ENCODE measurements at places on chromosomes 11 and 22.

DNA sequence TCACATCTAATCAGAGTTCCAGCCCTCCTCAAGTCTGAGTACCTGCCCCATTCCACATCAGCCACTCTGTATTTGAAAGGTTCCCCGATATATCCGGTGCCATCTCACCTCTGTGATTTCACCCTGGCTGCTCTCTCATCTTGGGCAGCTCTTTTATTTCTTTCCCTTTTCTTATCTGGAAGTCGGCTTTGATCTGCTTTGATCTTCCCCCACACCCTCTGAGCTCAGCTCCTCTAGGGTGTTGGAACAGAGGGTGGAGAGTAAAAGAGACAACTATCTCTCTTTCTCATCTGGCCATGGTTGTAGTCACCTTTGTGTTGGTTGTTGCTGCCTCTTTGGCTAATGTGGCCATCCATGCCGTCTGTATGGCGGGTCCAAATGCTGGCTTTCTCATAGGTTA, 108.3 kb downstream of the ENTHD1 start:
- DNase-seq = no peak

DNA sequence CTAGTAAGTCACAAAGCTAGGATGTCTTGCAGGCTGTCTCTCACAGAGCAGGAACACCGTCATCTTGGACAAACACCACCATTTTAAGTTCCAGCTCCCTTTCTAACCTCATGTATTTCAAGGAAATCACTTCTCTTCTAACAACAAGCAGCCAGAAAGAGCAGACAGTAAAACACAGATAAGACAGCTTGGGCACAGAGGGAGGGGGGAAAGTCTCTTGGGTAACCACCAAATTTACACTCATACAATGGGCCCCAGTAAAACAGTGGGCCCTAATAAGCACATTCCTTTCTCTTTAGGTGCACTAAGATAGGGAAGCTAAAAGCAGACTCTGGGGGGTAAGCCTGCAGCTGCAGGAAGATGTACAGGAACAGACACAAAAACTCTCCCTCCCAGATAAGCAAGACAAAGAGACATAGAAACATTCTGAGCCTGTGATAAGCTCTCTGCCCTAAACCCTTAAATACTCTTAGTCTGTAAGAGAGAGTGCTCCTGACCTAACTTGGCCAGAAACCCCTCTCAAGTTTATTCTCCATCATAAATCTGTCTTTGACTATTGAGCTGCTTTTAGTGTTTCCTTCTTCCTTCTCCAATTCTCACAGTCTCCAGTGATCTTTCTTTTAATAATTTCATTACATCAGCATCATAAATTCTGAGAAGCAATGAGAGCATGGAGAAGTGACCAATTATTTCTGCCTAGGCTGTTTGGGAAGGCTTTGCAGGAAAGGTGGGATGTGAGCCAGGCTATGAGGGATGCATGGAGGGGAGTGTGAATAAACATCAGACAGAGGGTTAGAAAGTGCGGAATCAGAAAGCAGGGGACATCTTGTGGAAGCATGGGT, 7.4 kb downstream of the OR10D3 start:
- DNase-seq = no peak

DNA sequence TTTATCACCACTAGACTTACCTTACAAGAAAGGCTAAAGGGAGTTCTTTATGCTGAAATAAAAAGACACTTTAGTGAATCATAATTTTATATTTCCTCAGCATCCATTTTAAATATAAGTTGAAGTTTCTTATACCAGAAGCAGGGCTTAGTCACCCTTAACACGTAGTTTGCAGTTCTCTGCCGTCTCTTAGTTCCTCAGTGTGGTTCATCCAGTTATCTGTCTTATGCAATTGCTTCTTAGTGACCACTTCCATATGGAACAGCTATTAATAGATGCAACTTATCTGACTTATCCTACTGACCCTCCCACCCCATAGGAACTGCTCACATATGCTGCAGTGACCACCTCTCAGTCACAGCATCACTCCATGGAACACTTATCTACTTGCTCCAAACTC, 11.7 kb upstream of the SLC36A4 start:
- no peak for DNase-seq

DNA sequence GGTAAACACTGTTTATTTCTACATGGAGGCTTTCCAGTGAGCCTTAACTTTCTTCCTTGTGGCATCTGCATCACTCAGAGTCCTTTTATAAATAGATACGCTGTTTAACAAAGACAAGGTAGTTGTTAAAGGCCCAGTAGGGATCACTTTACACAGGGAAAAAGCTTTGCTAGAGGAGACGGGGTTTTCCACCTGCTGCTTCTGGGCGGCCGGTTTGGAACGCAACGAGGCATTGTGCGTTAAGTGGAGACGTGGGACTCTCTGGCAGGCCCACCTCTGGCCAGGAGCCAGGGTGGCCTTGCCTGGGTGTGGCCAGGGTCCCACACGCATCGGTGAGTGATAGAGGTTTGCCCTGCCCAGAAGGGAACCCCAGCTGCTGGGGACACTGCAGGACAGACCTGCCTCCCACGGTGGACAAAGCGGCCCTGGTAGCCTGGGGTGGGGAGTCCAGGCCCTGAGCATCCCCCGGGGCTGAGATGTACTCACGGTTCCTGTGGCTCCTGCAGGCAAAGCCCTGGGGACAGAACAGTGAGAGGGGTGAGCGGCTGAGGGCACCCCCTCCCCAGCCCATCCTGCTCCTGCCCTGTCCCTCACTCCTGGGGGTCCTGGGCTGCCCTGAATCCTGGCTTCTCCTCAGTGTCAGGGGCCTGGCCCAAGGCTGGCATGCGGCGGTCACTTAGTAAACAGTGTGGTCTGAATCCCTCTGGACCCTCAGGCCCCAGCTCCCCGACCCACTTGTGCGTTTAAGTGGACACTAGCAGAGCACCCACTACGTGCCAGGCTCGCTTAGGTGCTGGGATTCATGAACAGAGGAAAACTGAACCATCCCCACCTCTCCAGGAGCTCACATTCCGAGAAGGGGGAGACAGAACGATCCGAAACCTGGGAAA, 4.2 kb downstream of the IL17REL start:
- DNase-seq = no peak

GRCh38 chr11:5252192-5252918, 2.2 kb downstream of the HBG2 start:
- DNase-seq = no peak

DNA sequence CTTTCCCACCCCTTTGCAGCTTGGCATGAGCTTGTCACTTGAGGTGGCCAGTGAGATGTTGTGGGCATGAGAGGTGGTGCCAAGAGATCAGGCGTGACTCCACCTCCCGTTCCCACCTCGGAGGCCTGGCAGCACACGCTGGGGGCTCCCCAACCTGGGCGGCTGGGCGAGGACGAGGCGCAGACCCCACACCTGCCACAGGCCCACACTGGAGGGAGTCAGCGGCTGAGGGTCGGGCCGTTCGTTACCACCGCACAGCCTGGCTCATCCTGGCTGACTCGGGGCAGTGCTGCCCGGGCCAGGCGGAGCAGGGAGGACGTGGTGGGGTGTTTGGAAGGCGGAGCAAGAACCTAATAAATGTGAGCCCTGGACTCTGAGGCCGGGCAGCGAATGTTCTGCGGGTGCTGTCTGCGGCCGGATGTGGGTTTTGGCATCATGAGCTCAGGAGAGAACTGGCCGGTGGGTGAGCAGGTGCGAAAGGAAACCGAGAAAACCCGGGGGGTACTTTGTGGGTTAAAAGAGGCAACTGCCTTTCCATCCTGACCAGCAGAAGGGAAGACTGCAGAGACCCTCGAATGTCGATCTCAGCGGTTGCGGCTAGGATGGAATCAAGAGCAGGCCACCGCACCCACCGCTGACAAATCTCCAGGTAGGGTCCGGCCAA, 10.2 kb upstream of the IFITM3 start:
- DNase-seq = no peak

- no peak for DNase-seq
Measured at GRCh38 chr11:17267576-17267975, 9.0 kb upstream of the NUCB2 start.

DNA sequence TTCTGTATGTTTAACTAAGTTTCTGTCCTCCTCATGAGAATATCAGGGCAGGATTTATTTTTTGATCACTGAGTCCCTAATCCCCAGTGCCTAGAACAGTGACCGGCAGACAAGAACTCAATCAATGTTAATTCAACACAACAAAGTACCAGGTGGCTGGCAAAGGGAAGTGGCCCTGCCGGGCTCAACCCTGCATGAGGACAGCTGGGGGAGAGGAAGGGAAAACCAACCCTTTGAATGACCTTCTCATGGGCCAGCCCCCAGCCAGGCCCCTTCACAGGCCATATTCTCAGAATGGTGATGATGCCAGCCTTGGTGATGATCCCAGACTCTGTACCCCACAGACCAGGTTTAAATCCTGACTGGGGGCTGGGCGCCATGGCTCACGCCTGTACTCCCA, 1.4 kb upstream of the MFNG start:
- no peak for DNase-seq

GRCh38 chr22:21698430-21699329, 32.9 kb downstream of the PPIL2 start:
- DNase-seq = no peak

- no peak for DNase-seq
Measured at GRCh38 chr22:45318168-45318557, 8.4 kb downstream of the FAM118A start.

- no peak for DNase-seq
Measured at GRCh38 chr11:128251140-128251539, 336.2 kb downstream of the ETS1 start.

GRCh38 chr11:62909107-62909894, 11.9 kb downstream of the CHRM1 start:
- DNase-seq = no peak

- DNase-seq = no peak
Measured at GRCh38 chr11:121318848-121319834, 26.6 kb downstream of the SC5D start.

- DNase-seq = no peak
Measured at GRCh38 chr11:83105168-83105567, 33.5 kb upstream of the RAB30 start.

DNA sequence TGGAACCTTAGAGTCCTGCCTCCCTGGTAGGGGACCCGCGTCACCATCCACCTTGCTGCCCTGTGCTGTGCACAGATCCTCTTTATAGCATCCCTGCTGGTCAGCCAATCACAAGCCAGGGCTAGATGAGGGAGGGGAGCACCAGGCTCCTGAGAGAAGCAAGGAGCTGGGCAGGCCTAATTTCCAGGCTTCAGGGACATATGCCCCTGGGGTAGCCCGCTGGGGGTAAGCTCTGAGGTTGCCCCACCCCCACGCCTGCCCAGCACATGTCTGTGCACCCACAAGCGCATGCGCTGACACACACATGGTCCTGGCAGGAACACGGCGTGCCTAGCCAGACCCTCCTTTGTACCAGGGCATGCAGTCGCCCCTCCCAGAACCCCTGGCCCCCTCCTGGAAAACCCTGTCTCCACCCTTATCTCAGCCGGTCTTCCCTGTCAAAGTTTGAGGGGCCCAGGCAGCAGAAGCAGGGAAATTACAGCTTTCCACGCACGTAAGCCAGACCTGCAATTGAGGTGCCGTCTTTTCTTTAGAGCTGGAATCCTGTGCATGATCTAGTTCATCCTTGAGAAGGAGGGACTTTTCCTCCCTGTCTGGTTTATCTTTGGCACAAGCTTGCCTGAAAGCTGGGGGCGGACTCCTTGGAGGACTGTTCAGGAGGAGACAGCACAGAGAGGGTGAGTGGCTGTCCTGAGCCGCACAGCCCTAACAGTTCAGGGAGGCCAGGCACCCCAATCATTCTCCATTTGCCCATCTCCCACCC, 2.1 kb downstream of the SSTR3 start:
- no peak for DNase-seq

DNA sequence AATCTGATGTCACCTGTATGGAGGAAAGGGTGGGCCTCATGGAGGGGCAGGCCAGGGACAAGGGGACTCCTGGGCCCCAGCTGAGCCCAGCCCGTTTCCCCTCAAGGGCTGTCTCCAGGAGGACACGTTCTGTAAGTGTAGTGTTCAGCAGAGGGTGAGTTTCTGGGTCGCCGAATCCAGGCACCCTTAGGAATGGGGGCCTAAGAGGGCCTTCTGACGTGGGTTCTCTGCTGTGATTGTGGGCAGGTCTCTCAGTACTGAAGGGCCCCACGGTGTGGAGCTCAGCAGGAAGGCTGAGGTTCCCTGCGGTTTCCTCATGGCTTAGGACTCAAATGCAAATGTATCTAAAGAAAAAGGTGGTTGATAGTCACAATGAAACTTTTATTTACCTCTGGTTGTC, 6.5 kb downstream of the PTDSS2 start:
- DNase-seq = no peak

GRCh38 chr11:56410801-56411200, 1.7 kb upstream of the OR5AL1 start:
- DNase-seq = no peak

- no peak for DNase-seq
Measured at GRCh38 chr11:129655247-129655832, 160.3 kb upstream of the TMEM45B start.

DNA sequence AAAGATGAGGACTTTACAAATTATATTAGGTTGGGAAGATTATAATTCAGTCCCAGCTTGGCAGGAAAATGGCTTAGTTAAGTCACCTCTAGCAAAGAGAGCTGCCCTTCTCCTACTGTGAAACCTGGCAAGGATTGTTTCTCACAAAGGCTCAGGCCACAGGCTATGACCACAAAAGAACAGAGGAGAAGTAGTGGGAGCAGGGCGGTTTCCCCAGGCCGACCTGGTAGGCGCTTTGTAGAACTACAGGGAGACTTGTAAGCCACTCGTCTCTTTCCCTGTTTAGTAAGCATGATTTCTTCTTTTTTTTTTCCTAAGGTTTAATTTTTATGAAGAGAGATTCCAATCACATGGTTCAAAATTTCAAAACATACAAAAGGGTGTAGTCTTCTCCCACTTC, 4.6 kb downstream of the SNAP29 start:
- no peak for DNase-seq

DNA sequence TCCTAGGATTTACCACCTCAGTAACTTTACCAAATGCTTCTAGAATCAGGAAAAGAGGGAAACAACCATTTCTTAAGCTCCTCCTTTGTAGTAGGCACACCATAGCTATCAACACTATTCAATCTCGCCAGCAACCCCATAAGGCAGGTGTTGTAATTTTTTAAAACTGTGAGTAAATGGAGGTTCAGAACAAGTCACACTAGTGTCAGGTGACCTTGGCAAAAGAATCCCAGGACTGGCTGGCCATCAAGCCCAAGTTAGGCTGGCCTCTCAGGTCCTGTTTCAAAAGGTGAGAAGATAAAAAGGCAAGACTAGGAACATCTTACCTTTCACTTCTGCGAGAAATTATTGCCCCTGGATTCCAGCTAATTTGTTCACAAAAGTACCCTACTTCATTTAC, 713 bp downstream of the TOP3B start:
- no peak for DNase-seq

GRCh38 chr22:19868773-19869471, 14.2 kb upstream of the GNB1L start:
- DNase-seq = no peak

DNA sequence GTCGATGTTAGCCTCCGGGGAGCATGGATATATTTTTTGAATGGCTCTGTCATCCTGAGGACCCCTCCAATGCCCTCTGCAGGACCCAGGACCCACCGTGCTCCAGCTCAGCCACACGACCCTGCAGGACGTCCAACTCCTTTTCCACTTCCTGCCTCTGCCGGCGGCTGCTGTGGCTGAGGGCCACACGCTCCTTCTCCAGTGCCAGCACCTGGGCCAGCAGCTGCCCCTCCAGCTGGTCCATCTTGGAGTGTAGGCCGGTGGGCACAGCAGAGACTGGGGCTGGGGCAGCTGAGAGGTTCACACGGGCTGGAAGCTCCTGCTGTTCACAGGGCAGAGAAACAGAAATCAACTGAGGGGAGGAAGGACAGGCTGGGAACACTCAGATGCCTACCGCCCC, 15.6 kb downstream of the NPTXR start:
- DNase-seq = no peak

- no peak for DNase-seq
Measured at GRCh38 chr11:90113541-90113940, 20.9 kb upstream of the NAALAD2 start.

All from cerebellar nuclear complex (tissue), 1 donor.